ENCODE measurements at places on chromosomes 2 and 18. TPM values are rescaled to one million over a fixed set of nuclear protein-coding genes. Genes with fewer than 3 reads are reported as not detected.

Gene AQP4
- total RNA-seq, result 1.5 TPM

DNA sequence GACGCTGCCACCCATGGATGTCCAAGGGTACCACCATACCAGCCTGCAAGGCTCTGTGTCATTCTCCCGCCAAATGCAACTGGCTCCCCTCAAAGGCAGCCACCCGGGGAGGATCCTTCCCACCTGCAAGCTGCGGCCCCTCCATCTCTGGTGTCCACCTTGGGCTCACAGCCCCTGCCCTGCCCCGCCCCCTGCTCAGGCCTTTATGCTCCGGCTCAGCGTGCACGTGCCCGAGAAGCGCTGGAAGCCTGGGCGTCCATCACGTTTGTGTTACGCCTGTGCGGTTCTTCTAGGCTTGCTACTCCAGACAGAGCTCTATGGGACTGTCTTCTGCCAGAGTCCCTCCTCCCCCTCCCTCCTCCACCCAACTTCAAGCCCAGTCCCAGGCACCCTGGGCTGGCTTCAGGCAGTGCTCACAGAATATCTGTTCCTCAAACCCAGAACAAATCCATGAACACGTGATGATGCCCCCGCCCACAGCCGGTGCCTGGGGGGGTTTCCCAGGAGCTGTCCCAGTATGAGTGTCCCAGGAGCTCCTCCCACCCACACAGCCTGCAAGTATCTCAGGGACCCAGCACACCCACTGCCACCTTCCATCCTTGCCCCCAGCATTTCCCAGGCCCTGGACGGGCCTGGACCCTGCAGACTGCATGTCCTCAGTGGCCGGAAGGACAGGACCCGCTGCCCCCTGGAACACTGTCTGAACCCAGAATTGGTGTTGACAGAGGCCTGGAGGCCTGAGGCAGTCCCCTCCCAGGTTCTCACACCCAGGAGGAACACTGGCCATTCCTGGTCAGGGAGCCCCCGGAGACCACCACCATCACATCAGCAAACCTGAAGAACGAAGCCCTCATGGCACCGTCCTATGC is 30.3 kb downstream of the KIF1A start:
- no peak for DNase-seq

Gene CUL3
- 90.3 TPM for total RNA-seq

DNA sequence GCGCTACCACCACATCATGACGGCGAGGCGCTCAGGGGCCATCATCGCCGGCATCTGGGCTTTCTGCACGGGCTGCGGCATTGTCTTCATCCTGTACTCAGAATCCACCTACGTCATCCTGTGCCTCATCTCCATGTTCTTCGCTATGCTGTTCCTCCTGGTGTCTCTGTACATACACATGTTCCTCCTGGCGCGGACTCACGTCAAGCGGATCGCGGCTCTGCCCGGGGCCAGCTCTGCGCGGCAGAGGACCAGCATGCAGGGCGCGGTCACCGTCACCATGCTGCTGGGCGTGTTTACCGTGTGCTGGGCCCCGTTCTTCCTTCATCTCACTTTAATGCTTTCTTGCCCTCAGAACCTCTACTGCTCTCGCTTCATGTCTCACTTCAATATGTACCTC is 2.3 kb downstream of the MC5R start:
- no peak for DNase-seq

Gene SOCS6
- 18.7 TPM for total RNA-seq

- no peak for DNase-seq
Observed at GRCh38 chr2:202604699-202605098, 30.1 kb upstream of the FAM117B start.

- no peak for DNase-seq
Observed at GRCh38 chr2:96882230-96882629, 12.3 kb upstream of the SEMA4C start.

DNA sequence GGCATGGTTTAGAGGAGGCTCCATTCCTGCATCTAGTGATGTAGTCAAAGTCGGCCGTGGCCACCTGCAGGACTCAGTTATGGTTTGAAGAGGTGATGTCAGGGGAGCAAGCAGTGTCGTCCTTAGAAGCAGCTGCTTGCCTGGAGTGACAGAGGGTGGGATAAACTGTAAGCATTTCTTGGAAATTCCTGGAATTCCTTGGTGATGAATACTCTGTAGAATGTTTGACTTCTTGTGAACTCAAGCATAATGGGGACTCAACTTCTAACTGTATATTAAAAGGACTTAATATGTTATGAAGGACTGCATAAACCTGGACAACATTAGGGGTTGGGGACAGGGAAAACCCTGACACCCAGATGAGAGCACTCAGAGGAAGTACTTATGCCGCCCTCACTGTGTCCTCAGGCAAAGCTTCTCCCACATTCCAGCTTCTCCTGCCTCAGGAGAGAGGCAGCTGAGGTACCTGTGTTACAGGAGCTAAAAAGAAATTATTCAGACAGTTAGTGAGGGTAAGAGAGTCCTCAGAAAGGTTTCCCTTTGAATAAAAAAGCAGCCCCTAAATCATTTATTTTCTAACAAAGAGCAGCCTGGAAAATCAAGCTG is 459.9 kb upstream of the CELF4 start:
- DNase-seq, result no peak

- DNase-seq, result peak; percentile 14
Observed at GRCh38 chr18:1017227-1018058, 112.8 kb downstream of the ADCYAP1 start.

Gene TMEM178A
- 3.2 TPM for total RNA-seq

DNA sequence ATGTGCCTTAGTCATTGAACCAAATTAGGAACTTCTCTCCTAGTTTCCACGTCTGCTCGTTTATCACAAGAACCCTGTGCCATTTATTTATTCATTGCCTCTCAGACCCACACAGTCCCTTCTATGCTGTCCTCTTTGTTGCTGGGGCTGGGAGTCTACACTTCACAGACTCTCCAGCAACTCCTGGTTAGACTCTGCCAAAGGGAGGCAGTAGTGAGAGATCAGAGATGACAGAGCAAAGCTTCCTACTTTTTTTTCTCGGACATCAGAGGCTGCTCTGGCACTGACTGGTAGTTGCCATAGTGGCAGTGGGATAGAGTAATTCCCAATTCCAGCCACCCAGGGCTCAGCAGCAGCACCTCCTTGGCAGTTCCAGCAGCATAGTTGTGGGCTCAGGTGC is 277.5 kb downstream of the BCL11A start:
- DNase-seq, result no peak

DNA sequence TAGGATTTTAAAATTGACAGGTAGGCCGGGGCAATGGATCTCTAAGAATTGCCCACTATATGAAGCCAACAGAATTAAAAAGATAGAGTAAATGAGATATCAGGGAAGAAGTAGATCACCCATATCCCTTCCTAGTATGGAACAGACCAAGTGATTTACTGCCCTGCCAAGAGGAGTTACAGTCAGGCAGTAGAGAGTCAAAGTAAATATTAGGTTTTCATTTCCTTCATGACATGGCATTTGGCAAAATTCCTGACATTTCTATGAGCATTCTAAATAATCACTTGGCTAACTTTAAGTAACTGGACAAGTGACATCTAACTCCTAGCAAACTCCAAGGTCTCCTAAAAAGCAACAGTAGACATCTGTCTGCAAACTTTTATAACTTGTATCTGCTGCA is 33.5 kb downstream of the GALNT5 start:
- DNase-seq, result no peak

- DNase-seq, result no peak
Observed at GRCh38 chr2:73980566-73980965, 4.1 kb upstream of the TET3 start.

Gene RNF152
- total RNA-seq, result 60.2 TPM

Gene SRD5A2
- total RNA-seq, result not detected

GRCh38 chr18:67582488-67582887 is 66.0 kb upstream of the DSEL start:
- no peak for DNase-seq

DNA sequence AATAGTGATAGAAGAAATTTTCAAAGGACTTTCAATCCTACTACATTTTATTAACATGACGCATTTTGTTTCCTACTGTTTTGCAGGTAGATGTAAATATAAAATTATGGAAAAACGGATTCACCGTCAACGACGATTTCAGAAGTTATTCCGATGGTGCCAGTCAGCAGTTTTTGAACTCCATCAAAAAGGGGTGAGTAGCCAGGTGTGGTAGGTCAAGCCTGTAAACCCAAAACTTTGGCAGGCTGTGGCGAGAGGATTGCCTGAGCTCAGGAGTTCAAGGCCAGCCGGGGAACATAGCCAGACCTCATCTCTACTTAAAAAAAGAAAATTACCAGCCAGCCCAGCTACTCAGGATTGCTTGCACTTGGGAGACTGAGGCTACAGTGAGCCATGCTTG is 33.0 kb upstream of the MFSD2B start:
- DNase-seq, result no peak

Gene VWA3B
- not detected for total RNA-seq

DNA sequence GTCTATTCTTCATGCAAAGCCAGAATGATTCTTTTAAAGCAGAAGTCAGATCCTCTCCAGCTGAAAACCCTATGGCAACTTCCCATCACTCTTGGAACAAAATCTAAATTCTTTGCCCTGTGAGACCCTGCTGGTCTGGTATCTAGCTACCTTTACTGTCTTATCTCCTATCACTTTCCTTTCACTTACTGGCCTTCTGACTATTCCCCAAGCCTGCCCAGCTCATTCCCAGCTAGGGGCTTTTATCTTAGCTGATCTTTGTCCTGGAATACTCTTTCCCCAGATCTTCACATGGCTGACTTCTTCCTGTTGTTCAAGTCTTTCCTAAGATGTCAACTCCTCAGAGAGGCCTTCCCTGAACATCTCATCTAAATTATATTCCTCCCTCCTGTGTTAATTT is 63.6 kb downstream of the GREB1L start:
- no peak for DNase-seq

GRCh38 chr2:1721706-1722646 is 22.3 kb downstream of the PXDN start:
- DNase-seq, result peak; percentile 24

DNA sequence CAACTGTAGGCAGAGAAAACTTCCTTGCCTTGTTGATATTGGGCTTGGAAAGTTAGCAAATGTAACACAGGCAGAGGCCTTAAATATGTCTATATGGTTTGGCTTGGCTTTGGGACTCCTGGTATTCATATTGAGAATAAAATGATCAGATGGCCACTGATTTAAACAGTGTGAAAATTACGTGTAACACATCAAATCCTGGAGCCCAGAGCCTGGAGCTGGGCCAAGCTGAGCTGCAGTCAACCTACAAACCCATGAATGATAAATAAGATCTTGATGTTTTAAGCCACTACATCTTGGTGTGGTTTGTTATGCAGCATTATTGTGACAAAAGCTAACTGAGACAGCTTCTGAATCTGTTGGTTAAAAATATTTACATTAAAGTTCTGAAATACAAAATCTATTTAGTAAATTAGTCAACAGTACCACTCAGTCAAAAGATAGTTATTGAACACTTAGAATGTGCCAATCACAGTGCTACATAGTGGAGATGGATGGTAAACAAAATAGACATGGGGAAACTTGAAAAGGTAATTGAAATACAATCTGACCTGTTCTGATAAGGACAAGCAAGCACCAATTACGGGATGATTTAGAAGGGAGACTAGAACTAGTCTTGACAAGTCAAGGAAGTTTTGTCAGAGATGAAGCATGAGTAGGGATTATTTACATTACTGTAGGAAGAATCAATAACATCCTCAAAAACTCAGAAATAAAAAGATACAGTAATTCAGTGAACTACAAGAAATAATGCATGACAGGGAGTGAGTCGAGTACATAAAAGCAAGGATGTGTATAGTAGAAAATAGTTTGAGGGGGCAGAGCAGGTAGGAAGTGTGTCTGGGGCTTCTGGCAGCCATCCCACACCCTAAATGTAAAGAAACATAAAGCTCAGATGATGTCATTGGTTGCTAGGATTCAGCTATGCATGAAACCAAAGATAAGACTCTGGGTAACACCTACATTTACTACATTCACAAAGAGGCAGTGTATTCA is 157.7 kb downstream of the HNMT start:
- DNase-seq, result no peak

GRCh38 chr2:44772131-44772530 is 169.4 kb upstream of the SIX3 start:
- DNase-seq, result no peak

Gene CCDC141
- 6.0 TPM for total RNA-seq

Gene NABP1
- 22.4 TPM for total RNA-seq

DNA sequence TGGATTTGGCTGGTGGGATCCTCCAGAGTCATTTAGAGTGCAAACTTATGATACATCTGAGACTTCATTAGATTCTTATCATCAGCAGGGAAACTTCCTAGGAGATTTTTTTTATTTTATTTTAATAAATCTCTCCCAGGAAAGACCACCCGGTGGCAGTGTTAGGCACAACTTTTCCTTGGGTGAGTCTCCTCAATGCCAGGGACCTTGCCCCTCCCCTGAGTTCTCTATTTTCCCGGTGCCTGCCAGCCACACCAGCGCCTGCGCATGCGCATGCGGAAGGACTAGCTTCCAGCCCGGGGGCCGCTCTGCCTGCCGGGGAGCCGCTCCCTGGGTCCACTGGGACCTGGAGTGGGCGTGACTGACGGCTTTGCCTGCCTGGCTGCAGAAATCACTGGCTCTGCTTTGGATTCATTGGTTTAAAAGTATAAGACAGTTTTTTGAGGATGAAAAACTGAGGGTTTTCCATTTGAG is 86.6 kb downstream of the TMEM182 start:
- DNase-seq, result peak; percentile 48

DNA sequence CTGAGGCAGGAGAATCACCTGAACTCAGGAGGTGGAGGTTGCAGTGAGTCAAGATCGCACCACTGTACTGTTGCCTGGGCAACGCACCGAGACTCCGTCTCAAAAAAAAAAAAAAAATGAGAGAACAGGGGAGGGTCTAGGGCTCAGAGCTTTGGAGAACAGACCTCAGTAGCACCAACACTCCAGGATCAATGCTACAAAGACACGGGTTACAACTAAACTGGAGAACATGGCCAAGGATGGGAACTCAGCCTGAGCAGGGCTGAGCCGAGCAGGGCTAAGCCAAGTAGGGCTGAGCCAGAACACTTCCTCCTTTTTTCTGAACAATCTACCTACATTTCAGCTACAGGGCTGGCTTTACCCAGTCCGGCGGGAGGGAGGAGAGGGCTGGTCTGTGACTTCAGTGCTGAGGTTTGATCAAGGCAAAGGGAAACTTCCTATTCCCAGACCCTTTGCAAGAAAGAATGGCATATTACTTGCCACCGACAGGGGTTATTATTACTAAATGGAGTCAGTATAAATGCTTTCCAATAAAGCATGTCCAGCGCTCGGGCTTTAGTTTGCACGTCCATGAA is 2.9 kb upstream of the CASP8 start:
- DNase-seq, result no peak

DNA sequence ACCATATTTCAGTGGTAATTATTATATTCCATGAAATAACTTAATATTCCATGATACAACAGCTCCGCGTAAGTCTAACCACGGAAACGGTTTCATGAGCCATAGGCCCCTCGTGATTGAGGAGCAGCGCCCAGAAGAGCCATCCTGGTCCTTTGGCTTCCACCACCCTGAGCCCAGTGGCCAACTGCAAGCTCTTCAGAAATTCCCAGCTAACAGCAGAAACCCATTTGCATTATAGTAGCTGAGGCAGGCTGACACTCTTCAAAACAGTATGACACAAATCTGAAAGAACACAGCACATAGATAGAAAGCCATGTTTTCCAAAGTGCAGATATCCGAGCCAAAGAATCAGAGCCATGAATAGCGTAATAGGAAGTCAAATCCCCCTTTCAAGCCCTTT is 120.9 kb upstream of the NFATC1 start:
- DNase-seq, result no peak

Data from skin of body (tissue), 3 donors.